Stimulated activated memory B cell treated with anti-CD40 and anti-IgM and Interleukin-4, amounts not matched to agents 10 μg/mL and 1 μg/mL and 100 μg/mL, for 72 hours (primary cell): ENCODE measurements at places on chromosomes 5 and 9.
A peak's percentile ranks its signal among the peaks of the same experiment; 100 is the strongest.

- ATAC-seq = no peak
Measured at GRCh38 chr9:108830272-108830671, 25.5 kb downstream of the ACTL7B start.

- peak; percentile 90 for ATAC-seq
Measured at GRCh38 chr9:136267261-136268111, 21.9 kb upstream of the QSOX2 start.

GRCh38 chr5:39648848-39649227, 224.1 kb upstream of the DAB2 start:
- peak; percentile 74 for ATAC-seq

DNA sequence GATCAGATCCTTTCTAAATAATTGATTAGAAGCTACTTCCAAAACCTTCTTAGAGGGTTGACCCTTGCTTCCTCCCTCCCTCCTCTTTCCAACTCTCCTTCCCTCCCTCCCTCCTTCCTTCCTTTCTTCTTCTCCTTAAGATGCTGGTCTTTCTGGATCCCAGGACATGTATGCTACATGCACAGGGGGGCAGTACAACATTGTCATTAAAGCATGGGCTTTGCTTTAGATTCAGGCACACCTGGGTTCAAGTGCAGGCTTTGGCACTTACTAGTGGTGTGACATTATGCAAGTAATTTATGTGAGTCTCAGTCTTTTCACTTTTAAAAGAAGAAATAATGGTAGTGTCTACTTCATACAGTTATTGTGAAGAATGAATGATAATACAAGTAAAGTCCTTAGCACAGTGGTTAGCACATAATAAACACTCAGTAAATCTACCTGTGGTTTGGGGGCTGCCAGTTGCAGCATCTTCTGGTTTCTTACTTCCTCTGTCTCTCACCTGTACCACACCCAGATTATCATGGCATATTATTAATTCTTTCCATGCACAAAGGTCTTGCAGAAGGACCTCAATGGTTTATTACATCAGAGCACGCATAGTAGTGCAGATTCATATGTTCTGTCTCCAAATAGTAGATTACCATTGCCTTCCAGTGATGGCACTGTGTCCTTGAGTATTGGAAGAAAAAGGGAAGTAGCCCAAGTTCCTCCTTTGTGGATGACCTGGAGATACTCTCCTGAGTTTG, 154.1 kb downstream of the ARHGAP26 start:
- ATAC-seq = no peak
